ENCODE measurements at places on chromosomes 1 and 21. TPM values are rescaled to one million over a fixed set of nuclear protein-coding genes. Genes with fewer than 3 reads are reported as not detected.

The ORC1 gene
- 9.8 TPM for total RNA-seq

The CYP4A11 gene
- not detected for total RNA-seq

GRCh38 chr1:98677288-98677687 lies 15.8 kb downstream of the SNX7 start:
- DNase-seq, result no peak

GRCh38 chr1:33182401-33182841 lies 578 bp upstream of the TRIM62 start:
- no peak for DNase-seq

DNA sequence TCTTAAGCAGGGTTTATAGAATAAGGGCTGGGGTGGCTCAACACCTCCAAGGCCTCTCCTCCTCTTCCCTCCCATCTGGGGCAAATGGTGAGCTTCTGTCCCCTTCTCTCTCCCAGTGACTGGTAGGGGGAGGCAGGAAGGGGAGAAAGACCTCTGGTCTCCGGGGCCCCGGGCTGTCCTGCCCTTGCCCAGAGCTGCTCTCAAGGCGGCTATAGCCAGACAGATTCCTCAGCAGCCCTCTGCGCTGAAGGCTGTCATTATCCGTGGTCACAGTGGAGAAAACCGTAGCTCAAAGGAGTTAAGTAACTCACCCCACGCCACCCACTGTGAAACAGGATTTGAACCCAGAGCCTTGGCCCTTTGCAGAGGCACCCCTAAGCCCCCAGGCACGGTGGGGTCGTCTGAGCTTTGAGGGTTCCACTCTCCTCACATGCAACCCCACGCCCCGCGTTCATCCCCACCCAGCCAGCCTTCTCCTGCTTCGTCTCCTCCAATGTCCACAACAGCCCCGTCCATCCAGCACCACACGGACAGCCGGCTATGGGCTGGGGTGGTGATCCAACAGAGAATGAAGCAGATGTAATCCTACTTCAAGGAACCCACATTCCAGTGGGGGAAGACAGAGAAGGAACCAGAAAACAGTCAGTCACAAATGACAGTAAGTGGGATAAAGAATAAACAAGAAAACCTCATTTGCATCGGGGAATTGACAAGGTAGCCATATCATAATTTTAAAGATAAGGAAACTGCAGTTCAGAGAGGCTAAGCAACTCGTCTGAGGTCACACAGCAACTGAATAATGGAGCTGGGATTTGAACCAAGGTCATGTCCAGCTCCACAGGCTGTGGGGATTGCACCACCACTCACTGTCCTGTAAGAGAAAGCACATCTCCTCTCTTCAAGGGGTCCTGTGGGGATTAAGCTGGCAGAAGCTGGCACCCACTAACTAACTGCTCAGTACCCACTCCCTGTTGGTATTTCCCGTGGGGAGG lies 31.8 kb downstream of the DHRS3 start:
- no peak for DNase-seq

GRCh38 chr1:201307760-201308499 lies 24.6 kb downstream of the PKP1 start:
- DNase-seq, result no peak

Data from SK-MEL-5 (cell line).